CD4-positive, alpha-beta memory T cell (primary cell): ENCODE measurements at places on chromosomes 5 and 9.

- no peak for DNase-seq
Measured at GRCh38 chr9:105055917-105056316, 128.0 kb upstream of the ABCA1 start.

DNA sequence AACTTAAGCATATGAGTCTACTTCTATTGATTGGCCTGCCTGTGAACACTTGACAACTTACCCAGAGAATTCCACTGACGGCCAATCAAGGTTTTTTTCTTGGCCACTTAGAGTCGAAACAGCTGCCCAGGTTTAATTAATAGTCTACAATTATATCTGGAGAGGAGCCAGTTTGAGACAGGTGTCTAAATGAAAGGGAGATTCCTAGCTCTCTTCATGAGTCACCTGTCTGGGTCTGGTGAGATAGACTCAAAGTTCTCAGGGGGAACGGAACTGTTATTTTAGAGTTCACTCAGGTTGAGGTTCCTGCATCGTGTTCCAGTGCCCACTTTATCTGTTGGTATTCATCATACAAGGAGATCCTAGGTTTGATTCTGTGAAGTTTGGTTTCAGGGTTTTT is 111.0 kb downstream of the CD180 start:
- no peak for DNase-seq

DNA sequence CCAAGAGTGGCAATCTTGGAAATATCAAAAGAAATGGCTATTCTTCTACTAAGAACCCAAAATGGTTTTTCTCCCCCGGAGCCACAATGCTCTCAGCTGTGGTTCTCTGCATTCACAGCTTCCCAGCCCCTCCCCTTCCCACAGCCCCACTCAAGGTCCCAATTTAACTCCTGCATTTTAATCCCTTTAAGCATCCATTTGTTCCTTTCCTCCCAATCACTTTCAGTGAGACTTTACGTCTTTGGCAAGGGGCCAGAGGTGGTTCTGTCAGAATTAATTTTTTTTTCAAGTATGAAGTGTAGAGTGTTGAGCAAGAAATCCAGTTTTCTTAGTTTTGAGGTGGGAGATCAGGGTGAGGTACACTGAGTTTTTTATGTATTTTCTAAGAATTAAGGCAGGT is 256.9 kb downstream of the GLIS3 start:
- no peak for DNase-seq

DNA sequence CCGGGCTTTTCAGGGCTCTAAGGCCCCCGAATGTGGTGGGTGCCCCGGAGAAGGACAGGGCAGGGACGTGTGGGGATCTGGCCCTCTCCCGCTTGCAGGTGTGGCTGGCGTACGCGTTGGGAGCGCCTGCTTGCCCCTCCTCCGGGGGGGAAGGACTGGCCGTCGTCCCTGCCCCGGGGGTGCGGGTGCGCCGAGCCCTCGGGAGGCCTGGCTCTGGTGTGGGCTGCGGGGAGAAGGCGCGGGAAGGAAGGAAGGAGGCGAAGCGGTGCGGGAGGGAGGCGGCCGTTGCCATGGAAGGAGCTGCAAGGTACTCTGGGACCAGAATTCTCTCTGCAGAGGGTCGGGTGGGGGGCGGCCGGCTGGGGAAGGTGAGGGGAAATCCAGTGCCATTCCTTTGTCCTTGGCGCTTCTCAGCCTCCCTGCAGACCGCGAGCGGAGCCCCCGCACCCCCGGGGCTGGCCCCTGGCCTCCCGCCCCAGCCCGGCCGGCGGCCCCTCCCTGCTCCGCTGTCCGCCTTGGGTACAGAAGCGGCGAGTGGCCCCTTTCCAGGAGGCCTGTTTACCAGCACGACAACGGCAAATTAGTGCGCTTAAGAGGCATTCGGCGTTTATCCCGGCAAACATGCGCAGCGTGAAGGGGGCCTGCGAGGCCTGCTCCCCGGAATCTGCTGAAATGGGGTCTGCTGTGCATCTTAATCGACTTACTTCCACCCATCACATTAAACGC is 67.1 kb upstream of the UNC5A start:
- DNase-seq, result no peak

DNA sequence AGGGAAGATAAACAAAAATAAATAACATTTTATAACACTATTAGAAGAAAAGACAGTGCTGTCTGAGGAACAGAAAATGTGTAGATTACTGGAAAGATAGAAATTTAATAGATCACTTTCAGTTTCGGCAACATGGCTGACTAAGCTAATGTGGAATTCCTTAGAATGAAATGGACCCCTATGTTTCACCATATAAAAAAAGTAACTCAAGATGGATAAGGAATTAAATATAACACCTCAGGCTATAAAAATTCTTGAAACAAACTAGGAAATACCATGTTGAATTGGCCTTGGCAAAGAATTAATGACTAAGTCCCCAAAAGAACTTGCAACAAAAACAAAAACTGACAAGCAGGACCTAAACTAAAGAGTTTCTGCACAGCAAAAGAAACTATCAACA is 558.3 kb downstream of the CHSY3 start:
- DNase-seq, result no peak

DNA sequence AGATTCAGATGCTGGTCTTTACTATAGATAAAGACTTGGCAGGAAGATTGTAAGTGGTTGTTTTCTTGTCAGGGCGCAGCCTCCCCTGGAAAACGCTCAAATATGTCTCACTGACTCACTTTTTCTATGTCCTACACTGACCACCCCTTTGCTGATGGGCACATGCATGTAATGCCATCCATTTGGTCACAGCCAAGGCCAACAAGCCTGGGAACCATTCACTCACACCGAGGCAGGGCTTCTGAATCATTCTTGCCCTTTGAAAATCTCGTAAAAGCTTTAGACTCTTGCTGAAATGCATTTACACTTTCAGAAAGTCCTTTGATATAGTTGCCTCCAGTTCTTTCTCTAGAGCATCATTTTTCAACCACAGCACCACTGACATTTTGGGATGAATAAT is 249.4 kb downstream of the ACTL7B start:
- DNase-seq, result no peak

DNA sequence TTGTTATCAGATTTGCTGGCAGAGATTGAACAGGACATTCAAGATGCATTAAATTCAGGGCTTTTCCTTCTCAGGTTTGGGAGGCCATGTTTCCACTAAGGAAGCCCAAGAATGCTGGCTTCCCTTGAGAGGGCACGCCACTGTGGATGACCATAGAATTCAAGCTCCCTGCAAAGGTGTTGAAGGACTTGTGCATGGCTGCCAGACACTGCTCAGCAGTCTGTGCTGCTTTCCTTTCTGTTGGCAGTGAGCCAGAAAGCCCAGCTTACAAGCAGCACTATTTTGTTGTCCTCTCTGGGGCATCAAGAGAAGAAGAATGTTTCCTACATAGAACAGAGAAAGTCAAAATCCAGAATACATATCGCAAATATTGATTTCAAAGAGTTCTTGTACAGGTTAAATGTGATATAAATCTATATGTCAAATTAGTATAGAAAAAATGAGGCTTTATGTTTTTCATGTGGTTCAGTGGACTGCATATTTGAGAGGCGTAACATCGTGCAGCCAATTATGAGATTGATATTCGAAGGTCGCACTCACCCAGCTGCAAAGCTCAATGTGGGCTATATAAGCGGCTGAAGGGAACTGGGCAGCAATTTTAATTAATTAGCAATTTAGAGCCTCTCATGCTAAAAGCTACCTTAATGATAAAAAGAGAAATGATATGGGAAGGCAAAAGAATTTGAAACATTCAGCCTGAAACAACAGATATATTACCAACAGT is 103.1 kb upstream of the ISL1 start:
- DNase-seq, result no peak

DNA sequence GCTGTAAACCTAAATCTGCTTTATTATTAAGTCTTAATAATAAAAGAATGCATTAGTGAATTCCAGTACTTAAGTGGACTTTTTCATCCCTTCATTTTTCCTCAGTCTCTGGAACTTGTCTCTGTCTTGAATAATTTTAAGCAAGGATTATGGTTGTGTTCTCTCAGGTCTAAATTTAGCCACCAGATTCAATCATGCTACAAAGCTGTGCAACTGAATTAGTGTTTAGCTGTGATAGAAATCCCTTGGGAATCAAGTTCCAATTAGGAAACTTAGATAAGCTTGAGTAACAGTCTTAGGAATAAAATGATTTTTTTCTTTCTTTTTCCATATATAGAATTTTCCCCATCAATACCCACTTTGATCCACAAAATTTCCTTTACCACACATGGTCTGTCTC is 104.3 kb downstream of the PLPPR1 start:
- no peak for DNase-seq

- no peak for DNase-seq
Measured at GRCh38 chr9:37036776-37037502, 2.9 kb upstream of the PAX5 start.

DNA sequence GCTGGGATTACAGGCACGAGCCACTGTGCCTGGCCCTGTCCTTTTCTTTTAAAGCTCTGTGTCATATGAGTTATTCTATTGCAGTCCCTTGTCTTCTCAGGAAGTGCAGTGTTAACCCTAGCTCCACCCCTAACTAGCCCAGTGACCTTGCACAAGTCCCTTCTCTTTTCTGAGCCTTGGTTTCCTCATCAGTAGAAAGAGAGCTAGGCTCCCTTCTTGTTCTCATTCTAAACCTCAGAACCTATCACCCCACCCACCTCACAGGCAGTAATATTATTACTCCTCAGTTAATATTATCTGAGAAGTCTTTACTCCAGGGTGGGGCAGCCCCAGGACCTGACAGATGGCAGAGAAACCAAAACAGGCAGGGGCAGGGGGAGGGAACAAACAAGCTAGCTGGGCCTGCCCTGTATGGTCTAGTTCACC is 7.2 kb downstream of the CYFIP2 start:
- DNase-seq, result no peak

DNA sequence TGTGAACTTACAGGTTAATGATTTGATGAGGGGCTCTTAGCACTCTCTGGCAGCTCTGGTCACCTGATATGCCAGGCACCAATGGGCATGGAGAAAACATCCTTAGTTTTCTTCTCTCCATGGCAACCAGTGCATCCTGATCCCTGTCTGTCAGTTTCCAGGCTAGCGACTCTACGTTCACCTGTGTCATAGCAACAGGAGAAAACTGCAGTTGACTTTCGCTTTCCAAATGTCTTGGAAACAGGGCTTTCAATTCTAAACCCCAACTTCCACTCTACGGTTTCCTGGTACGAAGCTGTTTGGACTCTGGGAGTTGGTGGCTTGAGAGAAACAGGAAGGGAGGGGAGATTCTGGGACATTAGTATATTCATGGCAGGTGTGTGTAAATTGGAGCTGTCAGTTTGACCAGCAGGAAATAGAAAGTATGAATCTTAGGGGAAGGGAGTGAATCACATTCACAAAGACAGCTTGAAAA is 74.4 kb downstream of the SLC28A3 start:
- DNase-seq, result no peak

GRCh38 chr9:92737216-92737606 is 27.4 kb downstream of the BICD2 start:
- DNase-seq, result no peak

GRCh38 chr5:171155621-171156020 is 153.4 kb upstream of the TLX3 start:
- DNase-seq, result no peak

GRCh38 chr5:124408738-124409453 is 337.5 kb downstream of the ZNF608 start:
- no peak for DNase-seq

- DNase-seq, result no peak
Measured at GRCh38 chr9:573691-574410, 267.6 kb upstream of the DMRT1 start.

DNA sequence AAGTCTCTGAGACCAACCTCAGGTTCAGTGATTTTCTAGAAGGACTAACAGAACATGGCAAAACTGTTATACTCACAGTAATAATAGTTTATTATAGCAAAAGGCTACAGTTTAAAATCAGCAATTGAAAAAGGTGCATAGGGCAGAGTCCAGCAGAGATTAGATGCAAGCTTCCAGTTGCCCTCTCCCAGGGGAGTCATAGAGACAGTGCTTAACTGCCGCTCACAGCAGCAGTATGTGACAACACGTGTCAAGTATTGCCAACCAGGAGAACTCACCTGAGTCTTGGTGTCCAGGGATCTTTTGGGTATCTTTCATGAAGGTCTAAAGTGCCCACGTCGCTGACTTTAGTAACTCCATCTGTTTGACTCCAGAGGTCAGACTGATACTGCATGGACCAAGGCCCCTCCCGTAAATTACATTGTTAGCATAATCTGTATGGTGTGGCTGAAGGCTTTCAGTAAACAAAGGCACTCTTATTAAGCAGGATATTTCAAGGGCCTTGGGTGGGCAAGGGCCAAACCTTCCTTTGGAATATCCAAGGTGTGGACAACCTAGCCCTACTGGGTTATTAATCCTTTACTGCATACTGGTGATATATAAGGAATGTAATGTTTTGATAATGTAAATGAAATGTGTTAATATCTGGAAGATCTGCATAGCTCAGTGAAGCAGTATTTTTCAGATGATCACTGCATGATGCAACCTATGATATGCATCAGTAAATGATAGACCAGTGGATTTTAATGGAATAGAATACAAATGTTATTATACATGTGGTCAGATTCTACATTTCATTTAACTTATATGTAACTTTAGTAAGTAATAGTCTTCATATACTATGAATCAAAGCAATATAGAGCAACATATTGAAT is 44.0 kb downstream of the RASA1 start:
- DNase-seq, result no peak

- DNase-seq, result no peak
Measured at GRCh38 chr5:170642066-170642735, 138.4 kb downstream of the KCNIP1 start.

- no peak for DNase-seq
Measured at GRCh38 chr5:151033217-151033934, 13.0 kb downstream of the GPX3 start.

DNA sequence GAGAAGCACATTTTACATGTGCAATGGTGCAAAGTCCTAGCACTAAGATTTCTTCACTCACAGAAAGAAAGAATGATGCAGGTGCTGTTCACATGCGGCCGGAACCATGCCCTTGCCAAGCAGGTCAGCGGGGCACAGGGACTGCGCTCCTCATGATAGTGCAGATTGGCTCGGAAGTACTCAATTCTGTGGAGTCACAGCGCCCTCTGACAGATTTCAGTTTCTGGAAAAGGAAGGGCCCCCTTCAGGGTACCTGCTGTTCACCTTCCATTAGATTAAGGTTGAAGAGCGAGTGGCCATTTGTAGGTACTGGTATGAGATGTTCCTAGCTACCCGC is 75.7 kb downstream of the TMC1 start:
- DNase-seq, result no peak
